Fibroblast of skin of left quadriceps (primary cell): ENCODE measurements at places on chromosomes 7 and 10.

GRCh38 chr7:157165987-157166386, 27.3 kb downstream of the UBE3C start:
- DNase-seq = no peak

- DNase-seq = no peak
These were observed 59.7 kb upstream of the LAMB4 start for GRCh38 chr7:108189733-108190388.

- DNase-seq = no peak
These were observed 733.9 kb upstream of the ZWINT start for GRCh38 chr10:57094965-57095364.

GRCh38 chr7:130902755-130903357, 168.8 kb upstream of the KLF14 start:
- no peak for DNase-seq

DNA sequence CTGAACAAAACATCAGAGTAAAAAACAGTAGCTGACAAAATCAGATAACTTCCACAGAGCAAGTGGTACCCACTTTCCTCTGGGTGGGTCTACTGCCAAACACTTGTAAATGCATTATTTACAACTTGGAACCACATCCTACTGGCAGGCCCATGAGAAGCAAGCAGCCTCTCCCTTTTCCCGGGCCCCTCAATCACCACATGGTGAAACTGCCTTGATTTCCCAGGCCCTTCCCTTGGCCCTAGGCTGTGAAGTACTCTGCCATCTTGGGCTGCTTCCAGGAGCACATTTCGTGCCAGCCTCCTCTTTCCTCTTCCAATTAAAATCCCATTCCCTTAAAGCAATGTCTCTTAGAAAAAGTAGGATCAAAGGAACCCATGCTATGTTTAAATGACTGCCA, 71.4 kb downstream of the CUZD1 start:
- DNase-seq = no peak

DNA sequence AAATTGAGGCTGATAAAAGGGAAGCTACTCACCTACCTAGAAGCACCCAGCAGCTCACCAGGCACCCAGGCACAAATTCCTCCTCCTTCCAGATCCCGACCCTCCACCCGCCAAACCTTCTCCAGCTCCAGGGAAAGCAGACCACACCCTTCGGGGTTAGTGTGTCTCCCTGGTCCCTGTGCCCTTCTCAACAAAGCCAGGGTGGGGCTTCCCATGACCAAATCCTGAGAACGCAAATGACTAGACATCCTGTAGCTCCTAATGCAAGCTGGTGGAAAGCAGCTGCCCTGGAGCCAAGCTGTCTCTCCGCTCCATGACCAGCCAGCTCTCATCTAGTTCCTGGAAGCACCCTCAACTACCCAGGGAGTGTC, 4.4 kb downstream of the TBX20 start:
- DNase-seq = no peak

DNA sequence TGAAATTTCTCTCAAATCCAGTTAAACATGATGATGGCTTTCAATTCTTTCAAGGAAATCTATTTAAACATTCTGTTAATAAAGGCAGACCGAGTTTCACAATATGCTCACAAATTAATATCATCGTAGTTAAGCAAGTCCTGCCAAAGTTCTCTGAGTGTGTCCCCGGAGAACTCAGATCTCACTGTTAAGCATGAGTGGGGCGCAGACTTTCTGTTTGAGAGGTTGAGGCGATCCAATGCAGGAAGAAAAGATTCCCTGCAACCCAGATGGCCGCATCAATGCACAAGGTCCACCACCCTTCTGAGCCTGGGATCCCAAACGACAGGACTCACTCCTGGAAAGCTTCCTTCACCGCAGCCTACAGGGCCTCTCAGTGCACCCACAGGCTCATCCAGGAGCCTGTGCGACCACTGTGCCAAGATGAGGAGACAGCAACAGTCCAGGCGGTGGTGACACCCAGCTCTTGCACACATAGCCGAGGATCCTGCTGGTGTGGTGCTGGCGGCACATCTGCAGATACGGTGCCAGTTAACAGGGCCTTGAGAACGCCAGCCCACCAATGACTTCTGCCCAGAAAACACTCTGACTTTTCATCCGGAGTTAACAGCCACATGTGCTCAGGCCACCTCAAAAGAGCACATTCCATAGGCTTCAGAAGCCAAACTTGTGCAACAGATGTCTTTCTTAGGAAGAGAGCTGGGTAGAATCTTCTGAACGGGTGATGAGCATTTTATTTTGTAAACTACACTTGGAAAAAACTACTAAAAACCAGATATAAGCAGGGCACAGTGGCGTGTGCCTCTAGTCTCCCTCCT, 102.1 kb downstream of the ZRANB1 start:
- no peak for DNase-seq

- DNase-seq = no peak
These were observed 115.4 kb downstream of the CABCOCO1 start for GRCh38 chr10:61778137-61778536.

DNA sequence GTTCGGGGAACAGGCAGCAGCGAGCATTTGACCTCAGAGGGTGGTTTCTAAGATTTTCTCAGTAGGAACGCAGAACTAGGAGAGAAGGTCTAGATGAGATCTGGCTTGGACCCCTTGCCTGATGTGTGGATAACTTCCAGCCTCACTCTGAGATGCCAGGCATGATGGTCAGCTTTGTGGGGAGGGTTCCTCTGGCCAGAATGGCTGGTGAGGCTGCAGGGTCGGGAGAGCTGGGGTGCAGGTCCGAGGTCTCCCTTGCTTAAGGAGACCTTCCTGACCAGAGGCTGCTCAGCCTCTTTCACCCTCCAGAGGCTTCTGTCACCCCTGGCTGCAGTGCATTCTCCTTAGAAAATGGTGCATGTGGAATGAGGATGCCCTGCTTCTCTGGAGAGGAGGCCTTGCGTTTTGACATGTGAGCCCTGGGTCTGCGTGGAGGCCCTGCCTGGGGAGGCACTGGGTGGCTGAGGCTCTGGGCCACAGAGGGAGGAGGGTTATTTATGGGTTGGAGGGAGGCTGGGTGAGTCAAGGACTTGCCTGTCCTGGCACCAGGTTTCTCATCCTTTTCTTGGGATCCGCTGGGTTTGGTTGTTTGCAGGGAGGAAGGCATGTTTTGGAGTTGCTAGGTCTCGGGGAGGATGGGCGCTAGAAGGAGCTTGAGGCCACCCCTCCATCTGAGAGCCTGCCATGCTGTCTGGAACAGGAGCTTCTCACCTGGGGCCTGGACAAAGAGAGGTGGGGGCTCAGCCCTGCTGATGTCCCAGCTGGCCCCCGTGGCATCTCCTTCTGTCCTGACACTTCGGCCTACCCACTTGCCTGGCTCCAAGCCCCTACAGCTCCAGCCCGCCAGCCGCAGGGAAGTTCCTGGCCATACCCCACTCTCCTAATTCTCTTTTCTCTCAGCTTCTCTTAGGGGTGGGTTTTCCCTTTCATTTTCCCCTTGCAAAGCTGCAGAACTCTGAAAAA, 3.9 kb downstream of the FAM241B start:
- no peak for DNase-seq

DNA sequence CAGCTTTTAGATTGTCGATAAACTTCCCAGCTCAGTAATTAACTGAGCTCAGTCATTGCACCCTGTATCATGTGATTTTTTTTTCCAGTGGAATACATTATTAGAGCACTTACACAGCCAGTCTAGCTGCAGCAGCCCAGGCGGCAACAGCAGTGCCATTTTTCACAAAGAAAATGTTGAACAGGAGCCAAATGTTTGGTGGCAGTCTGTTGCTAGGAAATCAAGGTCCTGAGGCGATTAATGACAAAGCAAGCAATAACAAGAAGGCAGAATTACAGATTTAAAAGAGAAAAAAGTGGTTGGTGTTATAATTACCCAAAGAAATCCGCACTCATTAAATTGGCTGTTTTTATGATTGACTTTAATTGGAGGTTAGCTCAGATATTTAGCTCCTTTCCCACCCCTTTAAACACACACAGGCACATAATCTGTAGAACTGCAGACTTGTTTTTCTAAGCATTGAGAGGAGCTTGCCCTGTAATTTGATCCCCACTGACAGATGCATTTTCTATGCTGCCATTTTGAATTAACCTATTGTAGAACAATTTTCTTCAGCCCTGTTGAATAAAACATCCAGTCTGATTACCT, 267.4 kb downstream of the ADK start:
- no peak for DNase-seq

- DNase-seq = no peak
These were observed 156.4 kb downstream of the FZD1 start for GRCh38 chr7:91420606-91421005.

GRCh38 chr10:124691002-124691401, 53.2 kb downstream of the FAM53B start:
- DNase-seq = no peak

- no peak for DNase-seq
These were observed 27.4 kb downstream of the SFMBT2 start for GRCh38 chr10:7383442-7383841.
